ENCODE measurements at places on chromosomes 1 and 21.

DNA sequence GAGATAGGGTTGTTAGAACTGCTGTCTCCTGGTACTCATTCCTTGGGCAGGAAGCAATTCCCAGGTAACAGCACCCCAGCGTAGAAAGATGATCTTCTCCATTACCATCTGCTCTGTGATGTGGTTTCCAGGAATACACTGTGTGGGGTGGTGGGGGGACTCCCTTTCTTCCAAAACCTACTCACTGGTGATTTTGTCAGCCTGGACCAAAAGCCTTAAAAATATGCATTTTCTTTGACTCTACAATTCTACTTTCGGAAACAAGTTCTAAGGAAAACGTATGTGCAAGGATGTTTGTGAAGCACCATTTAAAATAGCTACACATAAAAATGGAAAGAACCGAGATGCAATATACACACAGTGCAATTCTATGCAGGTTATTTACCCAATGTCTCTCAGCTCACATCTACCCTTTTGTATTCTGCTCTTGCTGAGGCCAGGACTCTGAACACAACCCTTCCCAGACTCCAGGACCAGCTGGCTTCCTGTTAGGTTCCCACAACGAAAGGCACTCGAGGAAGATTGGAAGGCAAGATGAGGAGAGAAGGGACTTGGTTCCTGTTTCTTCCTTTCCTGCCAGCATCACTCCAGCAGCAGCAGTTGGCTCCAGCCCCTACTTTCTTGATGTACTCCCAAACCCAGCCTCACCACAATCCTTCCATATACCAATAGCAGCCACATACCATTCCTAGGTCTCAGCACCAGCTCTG, 33.0 kb upstream of the GJB5 start:
- DNase-seq: no peak

DNA sequence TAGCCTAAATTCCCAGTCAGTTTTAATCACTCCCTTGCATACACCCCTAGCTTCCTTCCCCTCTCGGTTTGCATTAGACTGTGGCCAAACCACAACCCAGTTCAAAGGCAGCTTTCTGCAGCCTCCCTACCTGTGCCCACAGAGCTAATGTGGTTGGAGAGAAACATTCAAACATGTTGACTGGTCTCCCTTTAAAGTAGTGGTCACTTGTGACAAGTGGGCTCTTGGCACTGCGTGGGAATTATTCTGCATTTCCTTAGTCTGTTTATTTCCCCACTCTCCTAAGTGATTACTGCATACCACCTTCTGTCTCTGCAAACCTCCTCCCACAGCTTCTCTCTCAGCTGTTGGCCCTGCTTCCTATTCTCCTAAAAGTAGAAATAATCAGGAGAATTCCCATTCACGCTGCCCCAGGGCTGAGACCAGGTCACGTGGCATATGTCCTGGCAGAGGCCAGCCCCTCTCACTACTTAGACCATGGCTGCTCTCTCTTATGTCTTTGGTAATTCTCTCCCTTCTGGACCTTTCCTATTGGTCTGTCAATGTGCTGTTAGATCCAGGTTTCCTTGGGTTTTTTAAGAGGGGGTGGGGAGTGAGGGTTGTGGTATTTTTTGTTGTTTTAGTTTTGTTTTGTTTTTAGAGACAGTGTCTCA, 38.4 kb upstream of the CD101 start:
- DNase-seq: no peak

DNA sequence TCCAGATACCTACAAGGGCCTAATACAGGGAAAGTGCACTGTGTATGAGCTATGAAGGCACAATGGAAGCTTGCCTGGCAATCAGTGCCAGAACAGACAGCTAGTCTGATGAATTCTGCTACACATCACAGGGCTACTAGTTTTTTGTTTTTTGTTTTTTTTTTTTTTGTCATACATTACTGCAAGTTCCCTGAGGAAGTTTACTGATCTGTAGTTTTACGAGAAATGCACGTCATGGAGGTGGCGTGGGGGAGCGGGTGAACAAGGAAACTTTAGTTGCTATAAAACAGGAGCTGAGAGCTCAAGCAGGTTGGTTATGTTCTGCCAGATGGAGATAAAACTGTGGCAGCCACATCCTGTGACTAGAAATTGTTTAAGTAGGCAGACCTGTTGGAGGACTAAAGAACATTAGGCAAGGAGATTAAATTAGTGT, 17.7 kb downstream of the PTPRC start:
- peak; percentile 87 for DNase-seq

DNA sequence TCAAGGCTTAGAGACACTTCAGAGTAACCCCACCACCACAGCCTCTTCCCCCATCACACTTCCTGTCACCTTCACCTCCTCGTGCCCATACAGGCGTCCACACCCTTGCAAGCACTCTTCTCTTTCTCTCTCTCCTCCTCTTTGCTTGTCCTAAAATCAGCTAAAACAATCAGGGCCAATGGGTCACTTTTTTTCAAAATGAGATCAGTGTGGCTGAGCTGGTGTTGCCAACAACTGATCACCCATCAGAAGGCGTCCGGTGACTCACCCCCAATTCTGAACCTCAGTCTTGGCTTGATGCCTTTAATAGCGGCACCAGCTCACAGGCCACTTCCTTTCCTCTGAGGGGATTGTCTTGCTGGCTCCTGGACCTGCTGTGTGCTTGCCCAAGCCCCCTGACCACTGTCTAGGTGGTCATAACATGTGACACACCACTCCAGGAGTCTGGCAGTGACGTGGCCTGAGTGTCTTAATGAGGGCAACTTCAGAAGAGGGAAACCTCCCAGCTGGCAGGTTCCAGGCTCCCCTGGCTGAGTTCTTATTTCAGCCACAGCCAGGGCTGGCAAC, 1.6 kb downstream of the DRAXIN start:
- DNase-seq: peak; percentile 70

DNA sequence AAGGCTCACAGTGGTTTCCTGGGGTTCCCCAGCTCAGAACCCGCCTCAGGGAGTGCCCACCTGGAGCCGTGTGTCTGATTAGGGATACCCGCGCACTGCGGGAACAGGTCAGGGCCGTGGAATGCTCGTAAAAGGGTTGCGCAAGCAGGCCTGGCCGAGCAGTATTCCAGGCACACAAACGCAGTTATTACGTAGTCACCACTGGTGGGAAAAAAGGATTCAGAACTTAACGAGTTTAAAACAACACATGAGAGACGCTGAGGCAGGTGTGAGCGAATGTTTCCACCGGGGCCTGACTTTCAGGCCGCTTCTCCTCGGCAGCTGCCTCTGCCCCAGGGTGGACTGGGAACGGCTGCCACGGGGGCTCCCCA, 18.2 kb downstream of the PLCH2 start:
- no peak for DNase-seq

GRCh38 chr1:243910607-243911006, 60.6 kb upstream of the AKT3 start:
- no peak for DNase-seq

- no peak for DNase-seq
Measured at GRCh38 chr1:204319027-204319426, 40.7 kb downstream of the PLEKHA6 start.

- DNase-seq: no peak
Measured at GRCh38 chr1:150965605-150966004, 9.0 kb downstream of the CERS2 start.

GRCh38 chr1:167674156-167674555, 44.1 kb downstream of the RCSD1 start:
- DNase-seq: no peak
